SJCRH30 (cell line): ENCODE measurements at places on chromosomes 1 and 21. TPM values are rescaled to one million over a fixed set of nuclear protein-coding genes. Genes with fewer than 3 reads are reported as not detected.

Gene MRPS14
- total RNA-seq: 31.6 and 34.0 TPM in 2 replicates

GRCh38 chr1:36863061-36863460 is 171.3 kb downstream of the GRIK3 start:
- DNase-seq: no peak
- H3K4me1 ChIP-seq: no peaks in the 10 kb centered on the region
- H3K36me3 ChIP-seq: no peaks in the 10 kb centered on the region

GRCh38 chr1:168116327-168116799 is 20.4 kb downstream of the GPR161 start:
- no peak overlapping the region for H3K4me3 ChIP-seq
- no peak for DNase-seq
- no peak overlapping the region for H3K27ac ChIP-seq
- peaks cover 10% of the 10 kb centered on the region for H3K4me1 ChIP-seq

Gene TNFRSF18
- total RNA-seq: 0.33 and 0.93 TPM in 2 replicates

GRCh38 chr21:14495075-14495474 is 51.0 kb downstream of the SAMSN1 start:
- no peak overlapping the region for H3K4me3 ChIP-seq
- H3K36me3 ChIP-seq: no peaks in the 10 kb centered on the region
- H3K27me3 ChIP-seq: peaks cover 4% of the 10 kb centered on the region; the same call in 1 of the 2 replicates
- H3K27ac ChIP-seq: no peak overlapping the region
- no peak for DNase-seq

DNA sequence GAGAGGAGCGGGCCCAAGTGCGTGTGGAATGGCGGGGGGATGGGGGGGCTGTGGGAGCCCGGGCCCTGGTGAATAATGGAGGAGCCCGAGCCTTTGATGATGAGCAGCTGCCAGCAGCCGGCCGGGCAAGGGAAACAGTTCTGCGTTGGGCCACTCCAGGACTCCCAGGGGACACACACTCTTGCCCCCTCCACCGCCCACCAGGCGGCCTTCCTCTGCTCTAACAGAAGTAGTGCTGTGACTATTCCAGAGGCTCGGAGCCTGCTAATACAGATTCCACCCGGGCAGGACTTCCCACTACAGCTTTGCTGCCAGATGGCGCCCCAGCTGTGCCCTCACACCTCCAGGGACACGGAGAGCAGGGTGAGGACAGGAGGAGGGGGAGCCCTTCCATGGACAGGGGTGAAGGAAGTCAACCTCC is 48.2 kb upstream of the LRP8 start:
- H3K4me3 ChIP-seq: peak overlapping the region; percentile 25
- DNase-seq: peak; percentile 77
- H3K36me3 ChIP-seq: no peaks in the 10 kb centered on the region
- peaks cover 18% of the 10 kb centered on the region for H3K4me1 ChIP-seq

Gene OLFML2B
- 39.7 and 40.0 TPM in 2 replicates for total RNA-seq

- H3K4me1 ChIP-seq: peaks cover 11% of the 10 kb centered on the region
- no peak overlapping the region for H3K4me3 ChIP-seq
- peak; percentile 73 for DNase-seq
- no peaks in the 10 kb centered on the region for H3K36me3 ChIP-seq
Observed at GRCh38 chr21:14942801-14943490, 121.9 kb downstream of the NRIP1 start.

Gene FCRL5
- 0.02 TPM in 1 of 2 replicates, not detected in the other for total RNA-seq

- peaks cover 8% of the 10 kb centered on the region for H3K4me1 ChIP-seq
- H3K27ac ChIP-seq: no peak overlapping the region
- H3K36me3 ChIP-seq: no peaks in the 10 kb centered on the region
- DNase-seq: peak; percentile 14
- no peaks in the 10 kb centered on the region for H3K27me3 ChIP-seq
- H3K4me3 ChIP-seq: no peak overlapping the region
Observed at GRCh38 chr21:17726047-17726829, 92.9 kb downstream of the C21orf91 start.

DNA sequence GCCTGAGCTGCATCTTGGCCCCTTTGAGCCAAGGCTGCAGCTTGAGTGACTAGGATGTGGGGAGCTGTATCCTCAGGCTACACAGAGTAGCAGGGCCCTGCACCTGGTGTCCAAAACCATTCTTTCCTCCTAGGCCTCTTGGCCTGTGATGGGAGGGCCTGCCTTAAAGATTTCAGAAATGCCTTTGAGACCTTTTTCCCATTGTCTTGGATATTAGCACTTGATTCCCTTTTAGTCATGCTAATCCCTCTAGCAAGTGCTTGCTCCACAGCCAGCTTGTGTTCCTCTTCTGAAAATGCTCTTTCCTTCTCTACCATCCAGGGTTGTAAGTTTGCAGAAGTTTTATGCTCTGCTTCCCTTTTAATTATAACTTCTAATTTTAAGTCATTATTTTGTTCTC is 21.7 kb upstream of the KIRREL1 start:
- no peak for DNase-seq
- no peaks in the 10 kb centered on the region for H3K4me1 ChIP-seq
- no peaks in the 10 kb centered on the region for H3K36me3 ChIP-seq
- H3K27me3 ChIP-seq: peaks cover 2% of the 10 kb centered on the region; the same call in 1 of the 2 replicates

GRCh38 chr21:34567604-34568155 is 47.2 kb downstream of the RCAN1 start:
- no peak overlapping the region for H3K27ac ChIP-seq
- no peak for DNase-seq
- no peaks in the 10 kb centered on the region for H3K4me1 ChIP-seq
- H3K4me3 ChIP-seq: no peak overlapping the region
- H3K27me3 ChIP-seq: no peaks in the 10 kb centered on the region

DNA sequence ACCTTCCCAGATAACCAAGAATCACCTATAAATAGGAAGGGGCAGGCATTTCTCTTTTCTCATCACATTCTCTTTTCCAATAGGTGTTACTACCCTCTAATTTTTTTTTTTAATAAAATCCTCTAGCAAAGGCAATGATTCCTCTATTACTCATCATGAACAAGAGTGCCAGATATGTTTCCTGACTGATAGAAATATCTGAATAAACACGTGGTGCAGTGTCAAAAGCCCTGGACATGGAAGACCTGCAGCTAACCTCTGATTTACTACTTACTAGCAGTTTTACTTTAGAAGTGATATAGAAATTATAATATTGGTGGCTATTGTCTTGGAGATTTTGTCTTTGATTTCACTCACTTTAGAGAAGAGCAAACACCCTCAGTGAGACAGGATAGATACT is 194.6 kb upstream of the SAMSN1 start:
- no peak overlapping the region for H3K27ac ChIP-seq
- no peak for DNase-seq
- H3K27me3 ChIP-seq: no peaks in the 10 kb centered on the region
- H3K4me3 ChIP-seq: no peak overlapping the region
- no peaks in the 10 kb centered on the region for H3K36me3 ChIP-seq
- no peaks in the 10 kb centered on the region for H3K4me1 ChIP-seq
